Stimulated activated CD8-positive, alpha-beta memory T cell treated with anti-CD3 and anti-CD28 coated beads, Interleukin-4, amount 100 ng/mL, for 1 hour (primary cell): ENCODE measurements at places on chromosomes 3 and 15.

GRCh38 chr15:95557226-95558046, 773.1 kb upstream of the NR2F2 start:
- no peak for DNase-seq

- DNase-seq = no peak
Observed at GRCh38 chr3:127321371-127321770, 33.5 kb upstream of the PRR20G start.

GRCh38 chr3:54578417-54578816, 349.4 kb downstream of the LRTM1 start:
- DNase-seq = no peak

- no peak for DNase-seq
Observed at GRCh38 chr15:85759376-85759775, 35.3 kb downstream of the KLHL25 start.

DNA sequence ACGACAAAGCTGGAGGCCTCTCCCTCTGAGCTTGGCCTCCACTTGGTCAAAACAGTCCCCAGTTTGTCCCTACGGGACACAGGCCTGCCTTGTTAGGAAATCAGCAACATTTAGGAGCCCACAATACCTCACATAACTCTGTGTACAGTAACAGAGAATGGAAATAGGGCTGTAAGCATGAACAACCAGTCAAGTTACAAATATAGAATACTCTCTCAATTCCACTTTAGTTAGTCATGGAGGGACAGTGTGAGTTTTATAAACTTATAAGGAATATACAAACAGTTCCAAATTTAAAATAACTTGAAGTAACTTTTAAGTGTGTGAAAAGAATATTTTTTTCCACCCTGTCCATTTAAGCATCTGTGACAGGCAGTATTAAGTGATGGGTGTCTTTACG, 129.4 kb downstream of the PGPEP1L start:
- no peak for DNase-seq

- DNase-seq = no peak
Observed at GRCh38 chr15:39444735-39445470, 136.0 kb upstream of the THBS1 start.

- no peak for DNase-seq
Observed at GRCh38 chr15:80902298-80902801, 87.3 kb downstream of the MESD start.

DNA sequence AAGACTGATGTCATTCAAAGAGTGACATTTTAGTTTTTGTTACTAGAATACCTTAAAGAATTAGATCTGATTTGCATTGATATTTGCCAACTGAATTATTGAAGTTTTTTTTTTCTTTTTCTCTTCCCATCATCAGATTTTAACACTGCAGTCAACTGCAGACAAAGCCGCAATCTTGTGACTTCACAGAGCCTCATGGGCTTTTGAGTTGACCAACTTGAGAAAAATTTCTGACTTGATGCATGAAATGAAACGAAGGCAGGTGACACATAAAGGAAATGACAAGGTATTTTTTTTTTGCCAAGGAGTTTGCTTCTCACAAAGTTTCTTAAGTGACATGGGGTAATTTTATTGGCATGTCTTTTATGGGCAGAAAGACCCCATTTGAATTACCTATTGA, 383.7 kb downstream of the GAP43 start:
- DNase-seq = no peak

DNA sequence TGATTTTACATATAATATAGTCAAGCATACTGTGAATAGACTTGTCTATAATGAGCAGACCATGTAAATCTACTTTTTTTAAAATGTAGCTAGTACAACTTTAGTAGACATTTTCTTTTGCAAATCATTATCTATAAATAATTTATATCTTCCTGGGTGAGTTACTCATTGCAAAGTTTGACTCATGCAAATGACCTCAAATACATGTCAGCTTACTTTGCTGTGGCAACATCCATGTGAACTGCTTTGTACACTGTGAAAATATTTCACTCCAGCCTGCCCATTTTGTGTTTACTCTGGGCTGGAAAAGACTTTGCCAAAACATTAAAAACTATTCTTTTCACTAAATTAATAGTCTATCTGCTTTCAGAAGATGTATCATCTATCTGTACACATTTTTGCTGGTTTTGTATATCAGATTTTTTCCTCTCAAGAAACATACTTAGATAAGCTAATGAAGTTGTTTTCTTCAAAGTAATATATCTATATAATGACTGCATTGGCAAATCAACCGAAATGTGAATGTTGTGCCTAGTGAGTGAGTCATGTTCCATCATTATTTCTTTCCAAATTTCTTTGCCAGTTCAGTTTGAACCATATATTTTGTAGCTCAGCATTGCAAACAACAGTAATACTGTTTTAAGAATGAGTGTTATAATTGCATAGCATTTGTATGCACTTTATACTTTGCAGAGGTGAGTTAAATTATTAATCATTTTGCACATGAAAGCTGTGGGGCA, 26.5 kb downstream of the IGSF10 start:
- DNase-seq = no peak

GRCh38 chr15:73715417-73715816, 31.2 kb downstream of the CD276 start:
- no peak for DNase-seq

GRCh38 chr3:183730361-183730760, 32.8 kb downstream of the YEATS2 start:
- DNase-seq = no peak

GRCh38 chr3:97810779-97811390, 10.9 kb upstream of the CRYBG3 start:
- DNase-seq = no peak

DNA sequence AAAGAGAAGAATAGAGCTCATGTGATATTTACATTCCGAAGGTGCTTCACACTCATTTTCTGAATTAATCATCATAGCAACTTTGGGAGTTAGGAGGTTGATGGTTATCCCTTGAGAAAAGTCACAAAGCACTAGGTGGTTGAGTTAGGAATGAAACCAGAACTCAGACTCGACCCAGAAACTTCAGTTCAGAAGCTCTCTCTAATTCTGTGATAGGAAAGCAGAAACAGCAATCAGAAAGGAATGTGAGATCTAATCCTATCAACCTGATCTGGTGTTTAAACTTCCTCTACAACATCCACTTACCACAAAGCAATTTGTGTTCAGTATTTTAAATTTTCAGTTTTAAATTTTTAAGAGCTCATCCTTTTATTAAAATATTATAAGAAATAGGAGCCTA, 211.2 kb downstream of the CNTN3 start:
- DNase-seq = no peak

- no peak for DNase-seq
Observed at GRCh38 chr15:59555696-59556095, 55.9 kb upstream of the GCNT3 start.

- no peak for DNase-seq
Observed at GRCh38 chr15:57494581-57494980, 97.1 kb upstream of the MYZAP start.

- DNase-seq = no peak
Observed at GRCh38 chr3:139380575-139380974, 8.9 kb downstream of the COPB2 start.

- no peak for DNase-seq
Observed at GRCh38 chr15:57932348-57932747, 133.2 kb downstream of the ALDH1A2 start.

GRCh38 chr3:178195824-178196223, 340.4 kb upstream of the KCNMB2 start:
- no peak for DNase-seq

DNA sequence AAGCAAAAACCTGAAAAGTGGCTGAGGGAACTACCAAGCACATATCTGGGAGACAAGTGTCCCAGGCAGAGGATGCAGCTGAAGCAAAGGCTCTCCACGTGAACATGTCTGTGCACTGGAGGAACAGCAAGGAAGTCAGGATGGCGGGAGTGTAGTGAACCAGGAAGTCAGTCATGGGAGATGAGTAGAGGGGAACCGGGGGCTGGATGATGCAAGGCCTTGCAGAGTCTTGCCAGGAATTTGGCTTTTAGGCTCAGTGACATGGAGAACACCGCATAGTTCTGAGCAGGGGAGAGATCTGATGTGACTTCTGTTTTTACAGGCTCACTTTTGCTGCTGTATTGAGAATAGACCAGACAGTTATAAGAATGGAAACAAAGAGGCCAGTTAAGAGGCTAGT, 19.0 kb downstream of the C2CD4A start:
- DNase-seq = no peak

GRCh38 chr15:101522091-101522490, 32.6 kb upstream of the PCSK6 start:
- DNase-seq = no peak

- no peak for DNase-seq
Observed at GRCh38 chr15:51198701-51199232, 104.1 kb upstream of the TNFAIP8L3 start.

DNA sequence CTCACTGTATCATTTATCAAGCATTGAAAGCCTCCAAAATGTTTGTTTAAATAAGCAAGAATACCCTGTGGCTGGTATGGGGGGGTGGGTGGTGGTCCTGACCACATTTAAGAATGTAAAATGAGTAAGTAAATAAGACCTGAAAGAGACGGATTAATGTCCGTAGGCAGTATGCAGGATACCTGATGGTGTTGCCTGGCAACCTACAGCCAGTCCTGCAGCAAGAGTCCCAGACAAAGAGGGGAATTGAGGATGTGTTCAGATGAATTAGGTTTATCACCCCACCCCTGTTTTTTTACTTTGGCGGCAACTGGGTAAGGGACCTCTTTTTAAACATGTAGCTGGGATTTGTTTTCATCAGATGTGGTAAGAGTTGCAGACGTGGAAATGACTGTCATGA, 99.8 kb upstream of the BFSP2 start:
- DNase-seq = no peak

GRCh38 chr15:59953392-59953883, 50.7 kb upstream of the FOXB1 start:
- DNase-seq = no peak

DNA sequence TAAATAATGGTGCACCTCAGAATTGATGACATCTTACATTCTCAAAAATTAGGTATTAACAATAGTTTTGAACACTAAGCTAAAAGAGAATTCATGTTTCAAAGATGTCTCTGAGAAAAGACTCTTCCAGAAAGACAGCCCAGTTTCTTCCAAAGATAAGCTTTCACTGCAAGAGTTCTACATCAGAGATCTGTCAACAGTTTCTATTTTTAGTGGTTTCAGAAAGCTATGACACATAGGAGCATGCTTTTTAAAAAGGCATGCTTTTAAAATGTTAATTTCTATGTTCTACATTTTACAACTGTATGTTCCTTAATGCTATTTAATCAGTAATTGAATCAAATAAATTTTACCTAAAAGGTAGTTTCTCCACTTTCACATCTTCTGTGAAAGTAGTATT, 88.2 kb downstream of the PLOD2 start:
- no peak for DNase-seq

- DNase-seq = no peak
Observed at GRCh38 chr3:113156816-113157333, 54.5 kb upstream of the BOC start.

GRCh38 chr3:66140106-66140505, 80.7 kb upstream of the SLC25A26 start:
- no peak for DNase-seq

GRCh38 chr15:95922431-95922830, 408.1 kb upstream of the NR2F2 start:
- DNase-seq = no peak

- no peak for DNase-seq
Observed at GRCh38 chr3:59879031-59879581, 829.3 kb upstream of the CFAP20DC start.

DNA sequence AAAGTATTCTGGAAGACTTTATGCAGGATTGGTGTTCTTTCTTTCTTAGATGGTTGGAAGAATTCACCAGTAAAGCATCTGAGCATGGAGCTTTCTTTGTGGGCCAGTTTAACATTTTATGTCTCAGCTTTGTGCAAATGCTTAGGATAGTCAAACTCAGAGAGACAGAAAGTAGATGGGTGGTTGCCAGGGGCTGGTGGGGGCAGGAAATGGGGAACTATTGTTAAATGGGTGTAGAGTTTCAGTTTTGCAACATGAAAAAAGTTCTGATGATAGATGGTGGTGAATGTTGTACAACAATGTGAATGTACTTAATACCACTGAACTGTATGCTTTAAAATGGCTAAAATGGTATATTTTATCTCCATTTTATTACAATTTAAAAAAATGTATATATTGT, 24.8 kb downstream of the SPCS1 start:
- no peak for DNase-seq

- DNase-seq = no peak
Observed at GRCh38 chr3:24351779-24352469, 142.7 kb downstream of the THRB start.

GRCh38 chr15:75830910-75831805, 12.1 kb upstream of the UBE2Q2 start:
- DNase-seq = no peak

GRCh38 chr3:171480526-171480925, 20.3 kb upstream of the TNIK start:
- DNase-seq = no peak

DNA sequence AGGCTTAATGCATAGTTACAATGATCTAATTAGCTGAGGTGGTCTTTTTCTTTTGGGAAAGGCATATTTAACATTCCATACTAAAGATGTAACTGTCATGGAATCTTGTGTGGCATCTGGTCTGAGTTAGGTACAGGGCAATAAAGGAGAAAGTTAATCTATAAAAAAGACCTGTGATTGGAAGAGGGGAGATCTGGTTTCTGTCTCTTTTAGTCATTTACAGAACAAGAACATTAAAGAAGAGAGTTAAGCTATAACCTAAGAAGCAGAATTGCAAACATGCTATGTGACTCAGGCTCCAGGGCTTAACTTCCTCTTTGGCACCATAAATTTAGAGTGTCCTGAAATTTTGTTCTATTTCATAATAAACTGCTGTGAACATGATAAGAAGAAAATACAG, 47.2 kb upstream of the MME start:
- no peak for DNase-seq

GRCh38 chr3:171399842-171400241, 60.4 kb downstream of the TNIK start:
- DNase-seq = no peak

- DNase-seq = no peak
Observed at GRCh38 chr15:51200792-51201191, 106.1 kb upstream of the TNFAIP8L3 start.

- DNase-seq = no peak
Observed at GRCh38 chr3:60636846-60637245, 614.4 kb downstream of the FHIT start.

DNA sequence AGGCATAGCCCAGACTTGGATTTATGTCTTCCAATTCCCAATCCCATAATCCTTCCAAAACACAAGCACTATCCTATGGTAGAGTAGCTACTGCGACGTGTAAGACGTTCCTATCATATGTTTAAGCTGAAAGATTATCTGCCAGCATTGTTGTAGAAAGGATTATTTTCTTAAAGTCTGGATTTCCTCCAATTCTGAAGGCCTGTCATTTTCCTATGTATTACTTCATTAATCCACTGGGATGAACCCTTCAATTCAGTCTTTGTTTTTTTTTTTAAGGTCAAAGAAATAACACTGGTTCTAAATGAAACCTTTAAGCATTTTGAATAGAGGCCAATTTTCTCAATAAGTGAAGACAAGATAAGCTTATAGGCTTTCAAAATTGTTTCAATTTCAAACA, 289.0 kb downstream of the SLC9A9 start:
- no peak for DNase-seq

GRCh38 chr3:16504242-16504641, 9.3 kb downstream of the RFTN1 start:
- DNase-seq = no peak

GRCh38 chr15:40014390-40014789, 24.6 kb downstream of the SRP14 start:
- no peak for DNase-seq

- DNase-seq = no peak
Observed at GRCh38 chr3:40455328-40455727, 1.8 kb upstream of the RPL14 start.
